Activated naive CD8-positive, alpha-beta T cell treated with anti-CD3 and anti-CD28 coated beads, Interleukin-2, amount 50 U/mL, for 24 hours (primary cell): ENCODE measurements at places on chromosomes 7 and 10.

DNA sequence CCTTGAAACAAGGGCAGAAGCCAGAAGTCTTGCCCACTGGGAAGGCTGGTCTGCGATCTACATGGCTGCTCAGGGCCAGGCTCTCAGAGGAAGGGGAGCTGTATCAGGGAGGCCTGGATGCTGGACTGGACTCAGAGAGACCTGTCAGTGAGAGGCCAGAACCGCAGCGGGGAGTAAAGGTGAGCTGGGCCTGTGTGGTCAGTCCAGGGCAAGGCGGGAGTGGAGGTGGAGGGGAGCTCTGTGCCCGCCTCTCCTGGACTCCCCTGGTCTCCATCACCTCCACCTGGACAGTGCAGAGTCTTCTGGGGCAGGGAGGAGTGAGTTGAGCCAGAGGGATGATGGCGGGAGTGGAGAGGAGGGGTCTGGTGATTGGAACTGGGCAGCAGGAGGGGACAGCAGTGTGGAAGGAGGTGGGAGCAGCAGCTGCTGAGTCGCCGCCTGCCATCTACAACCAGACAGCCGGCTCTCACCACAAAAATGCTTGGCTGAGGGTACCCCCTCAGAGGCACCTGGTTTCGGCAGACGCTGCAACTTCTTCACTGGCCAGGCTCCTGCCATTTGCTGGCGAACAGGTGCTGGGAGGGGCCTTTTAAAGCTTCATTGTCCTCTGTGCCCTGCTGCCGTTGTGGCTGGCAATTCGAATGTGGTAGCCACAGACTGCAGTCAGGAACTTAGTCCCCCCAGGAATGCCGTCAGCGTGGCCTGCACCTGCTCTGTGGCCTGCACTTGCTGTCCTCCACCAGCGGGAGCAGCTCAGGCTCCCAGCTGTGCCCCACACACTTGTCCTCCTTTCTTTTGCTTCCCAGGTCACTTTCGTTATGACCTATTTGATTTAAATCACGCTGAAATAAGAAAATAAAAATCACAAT lies 3.5 kb downstream of the RASSF4 start:
- no peak for DNase-seq

DNA sequence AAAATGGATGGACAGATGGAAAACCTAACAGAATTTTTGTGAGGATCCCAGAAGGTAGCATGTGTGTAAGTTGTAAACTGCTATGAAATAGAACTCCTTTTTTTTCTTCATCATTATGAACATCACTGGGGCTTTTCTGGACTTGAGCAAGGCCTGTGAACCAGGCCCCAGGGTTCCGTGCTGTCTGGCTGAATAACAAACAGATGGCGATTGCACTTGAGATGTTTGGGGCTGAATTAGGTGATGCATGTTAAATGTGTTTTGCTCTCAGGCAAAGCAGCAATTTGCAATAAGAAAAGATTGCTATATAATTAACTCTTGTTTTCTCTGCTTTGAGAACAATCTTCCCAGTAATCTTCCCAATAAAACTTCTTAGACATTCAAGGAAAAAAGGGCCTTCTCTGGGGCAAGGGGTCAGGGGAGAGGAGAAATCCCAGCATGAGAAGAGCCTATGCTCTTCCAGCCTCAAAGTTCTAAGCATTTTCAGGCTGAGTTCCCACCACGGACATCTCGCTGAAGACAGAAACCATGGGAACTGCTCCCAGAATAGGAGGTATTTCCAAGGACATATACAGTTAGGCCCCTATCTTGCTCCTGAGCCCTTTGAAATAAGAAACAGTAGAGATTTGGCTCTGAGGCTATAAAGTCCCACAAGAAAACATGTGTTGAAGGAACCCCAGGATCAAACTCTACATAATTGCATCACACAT lies 98.7 kb downstream of the ITIH5 start:
- DNase-seq = no peak

DNA sequence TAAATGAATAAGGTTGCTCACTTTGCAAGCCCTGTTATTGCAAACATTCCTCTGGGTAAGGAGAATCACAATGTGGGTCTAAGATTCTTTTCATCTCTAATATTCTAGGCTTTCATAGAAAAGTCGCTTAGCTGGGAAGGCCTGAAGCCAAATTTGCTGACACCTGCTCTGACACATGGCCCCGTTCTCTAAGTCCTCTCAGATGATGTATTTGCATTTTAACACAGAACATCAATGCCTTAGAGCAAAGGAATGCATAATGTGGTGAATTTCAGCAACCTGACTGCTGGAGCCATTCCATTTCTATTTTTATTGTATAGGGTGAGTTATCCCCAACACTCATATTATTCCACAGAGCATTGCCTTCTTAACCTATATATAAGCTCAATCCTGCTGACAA lies 682.1 kb upstream of the NRP1 start:
- DNase-seq = no peak

DNA sequence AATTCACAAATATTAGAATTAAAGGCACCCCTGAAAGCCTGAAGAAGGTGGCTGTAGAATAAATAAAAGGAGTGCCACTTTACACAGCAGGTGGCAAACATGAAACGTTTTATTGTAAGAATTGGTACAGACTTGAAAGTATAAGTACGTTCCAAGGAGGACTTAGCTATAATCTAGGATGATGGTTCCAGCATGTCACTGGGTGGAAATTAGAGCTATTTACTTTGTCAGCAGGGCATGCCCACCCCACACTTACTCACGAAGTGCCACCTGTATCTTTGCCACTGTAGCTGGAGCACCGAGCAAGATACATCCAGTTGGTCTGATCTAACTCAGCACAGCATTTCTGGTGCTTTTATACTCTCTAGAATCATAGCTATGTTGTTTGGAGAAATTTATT lies 97.8 kb downstream of the GRM8 start:
- DNase-seq = no peak

DNA sequence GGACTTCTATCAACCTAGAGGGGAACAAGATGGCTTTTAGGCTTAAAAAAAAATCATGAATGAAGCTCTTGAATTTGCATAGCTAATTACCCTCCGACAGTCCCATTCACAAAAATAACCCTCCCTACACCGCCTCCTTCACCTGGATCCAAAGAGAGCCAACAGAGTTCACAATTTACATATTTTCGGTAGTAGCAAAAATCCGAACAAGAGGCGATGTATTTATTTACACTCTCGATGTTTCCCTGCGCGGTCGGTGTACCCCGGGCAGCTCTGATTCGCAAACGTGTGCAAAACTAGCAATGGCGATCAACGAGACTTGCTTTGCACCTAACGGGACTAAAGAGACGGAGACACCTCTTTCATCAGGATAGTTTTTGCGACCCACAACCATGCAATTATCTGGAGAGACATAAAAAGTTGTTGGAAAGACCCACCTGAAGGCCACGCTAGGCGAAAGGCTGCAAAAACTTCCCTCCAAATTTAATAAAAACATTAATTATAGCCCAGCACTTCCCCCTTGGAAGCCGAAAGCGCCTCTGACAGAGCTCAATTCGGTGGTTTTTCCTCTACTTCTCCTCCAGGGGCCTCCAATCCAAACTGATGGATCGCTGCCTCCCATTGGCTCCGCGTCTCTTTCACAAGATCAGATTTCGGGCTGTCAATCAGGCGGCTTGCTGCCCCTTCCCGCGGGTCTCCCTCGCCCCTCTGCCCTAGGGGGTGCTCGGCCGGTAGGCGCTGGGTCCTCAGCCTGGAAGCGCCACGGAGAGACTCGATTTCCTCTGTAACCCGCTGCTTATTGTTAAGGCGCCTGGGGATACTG lies at the start of gene ETV1:
TSS of gene ETV1 (minus strand) at position 541 of the 823 bp plus-strand sequence. CDS start 614 bp downstream, outside the sequence.
- no peak for DNase-seq

GRCh38 chr7:108083980-108084379 lies 46.2 kb downstream of the LAMB4 start:
- no peak for DNase-seq
